H1 (cell line): ENCODE measurements at places on chromosomes 4 and X. TPM values are rescaled to one million over a fixed set of nuclear protein-coding genes. Genes with fewer than 3 reads are reported as not detected.

The EBP gene
- 143 and 145 TPM in 2 replicates for total RNA-seq

The ZNF157 gene
- total RNA-seq: 2.0 and 2.2 TPM in 2 replicates

The SLC38A5 gene
- 70.9 and 73.8 TPM in 2 replicates for total RNA-seq

DNA sequence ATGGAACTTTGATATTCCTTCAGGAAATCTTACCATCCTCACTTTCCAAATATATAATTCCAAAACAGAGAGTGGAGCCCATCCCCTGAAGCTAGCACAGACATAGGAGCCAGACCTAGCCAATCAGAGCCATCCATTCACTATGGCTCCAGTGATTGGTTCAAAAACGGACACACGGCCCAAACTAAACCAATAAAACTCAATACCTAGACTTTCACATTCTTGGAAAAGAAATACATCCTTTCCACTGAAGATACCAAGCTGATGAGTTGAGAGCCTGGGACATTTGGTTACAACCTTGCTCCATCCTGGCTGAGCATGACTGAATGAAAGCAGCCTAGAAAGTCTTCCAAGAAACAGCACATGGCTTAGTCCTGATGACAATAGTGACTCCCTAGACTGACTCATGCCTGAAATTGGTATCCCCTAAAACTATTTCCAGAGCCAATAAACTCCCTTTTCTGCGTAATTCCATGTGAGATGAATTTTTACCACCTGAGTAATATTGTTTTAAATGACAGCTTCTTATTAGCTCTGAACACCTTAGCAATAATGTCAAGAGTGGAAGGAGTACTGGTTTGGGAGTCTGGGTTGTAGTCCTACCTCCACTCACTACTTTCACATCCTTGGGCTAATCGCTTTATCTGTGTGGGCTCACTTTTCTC lies 189.6 kb upstream of the LNX1 start:
- no peaks in the 10 kb centered on the region for H3K36me3 ChIP-seq
- DNase-seq: no peak
- H3K27ac ChIP-seq: no peak overlapping the region
- no peaks in the 10 kb centered on the region for H3K4me1 ChIP-seq

DNA sequence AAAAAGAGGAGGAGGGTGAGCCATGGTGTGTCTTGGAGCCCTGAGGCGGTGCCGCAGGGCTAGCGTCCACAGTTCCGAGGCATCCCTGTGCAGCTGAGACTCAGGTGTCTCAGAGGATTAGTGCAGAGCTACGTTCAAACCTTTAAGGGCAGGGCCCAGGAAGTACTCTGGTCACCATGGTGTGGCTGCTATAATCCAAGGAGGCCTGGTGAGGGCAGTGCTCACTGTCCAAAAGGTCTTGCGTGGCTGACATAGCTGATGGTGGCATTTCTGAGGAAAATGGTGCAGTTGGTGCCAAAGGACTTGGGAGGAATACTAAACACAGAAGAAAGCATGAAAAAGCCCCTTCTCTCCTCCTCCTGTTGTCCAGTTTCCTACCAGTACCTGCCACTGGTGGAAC lies 146.9 kb downstream of the DCHS2 start:
- no peaks in the 10 kb centered on the region for H3K4me1 ChIP-seq
- no peak for DNase-seq
- no peaks in the 10 kb centered on the region for H3K36me3 ChIP-seq
- H3K4me3 ChIP-seq: no peak overlapping the region
- no peaks in the 10 kb centered on the region for H3K27me3 ChIP-seq
- H3K27ac ChIP-seq: no peak overlapping the region

DNA sequence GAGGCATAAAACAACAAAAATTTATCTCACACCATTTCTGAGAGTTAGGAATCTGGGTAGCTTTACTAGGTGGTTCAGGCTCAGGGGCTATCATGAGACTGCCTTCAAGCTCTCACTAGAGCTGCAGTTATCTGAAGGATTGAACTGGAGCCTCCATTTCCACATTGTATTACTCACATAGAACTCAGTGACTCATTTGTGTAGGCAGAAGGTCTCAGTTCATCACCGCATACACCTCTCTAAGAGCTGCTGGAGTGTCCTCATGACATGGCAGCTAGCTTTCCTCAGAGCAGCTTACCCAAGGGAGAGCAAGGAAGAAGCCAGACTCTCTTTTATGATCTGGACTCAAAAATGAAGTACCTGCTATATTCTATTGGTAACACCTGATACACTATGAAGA lies 389.2 kb downstream of the IQCM start:
- H3K4me1 ChIP-seq: no peaks in the 10 kb centered on the region
- no peak for DNase-seq
- H3K4me3 ChIP-seq: no peak overlapping the region
- no peaks in the 10 kb centered on the region for H3K36me3 ChIP-seq
- H3K27ac ChIP-seq: no peak overlapping the region

GRCh38 chr4:136831553-136831952 lies 700.7 kb downstream of the PCDH18 start:
- no peak overlapping the region for H3K4me3 ChIP-seq
- H3K36me3 ChIP-seq: no peaks in the 10 kb centered on the region
- no peaks in the 10 kb centered on the region for H3K27me3 ChIP-seq
- no peaks in the 10 kb centered on the region for H3K4me1 ChIP-seq
- no peak overlapping the region for H3K27ac ChIP-seq

- H3K4me3 ChIP-seq: no peak overlapping the region
- H3K4me1 ChIP-seq: no peaks in the 10 kb centered on the region
- H3K36me3 ChIP-seq: no peaks in the 10 kb centered on the region
- H3K27ac ChIP-seq: no peak overlapping the region
- no peaks in the 10 kb centered on the region for H3K27me3 ChIP-seq
These were observed 20.9 kb upstream of the PRMT9 start for GRCh38 chr4:147704846-147705245.

- H3K27ac ChIP-seq: no peak overlapping the region
- H3K4me1 ChIP-seq: no peaks in the 10 kb centered on the region
- H3K27me3 ChIP-seq: no peaks in the 10 kb centered on the region
- no peak overlapping the region for H3K4me3 ChIP-seq
- DNase-seq: no peak
These were observed 59.8 kb downstream of the ATOH1 start for GRCh38 chr4:93888308-93888707.

- H3K4me3 ChIP-seq: no peak overlapping the region
- DNase-seq: no peak
- no peaks in the 10 kb centered on the region for H3K27me3 ChIP-seq
- H3K36me3 ChIP-seq: peaks cover 19% of the 10 kb centered on the region
- H3K4me1 ChIP-seq: no peaks in the 10 kb centered on the region
- no peak overlapping the region for H3K27ac ChIP-seq
These were observed 79.2 kb downstream of the USP9X start for GRCh38 chrX:41164449-41164848.

DNA sequence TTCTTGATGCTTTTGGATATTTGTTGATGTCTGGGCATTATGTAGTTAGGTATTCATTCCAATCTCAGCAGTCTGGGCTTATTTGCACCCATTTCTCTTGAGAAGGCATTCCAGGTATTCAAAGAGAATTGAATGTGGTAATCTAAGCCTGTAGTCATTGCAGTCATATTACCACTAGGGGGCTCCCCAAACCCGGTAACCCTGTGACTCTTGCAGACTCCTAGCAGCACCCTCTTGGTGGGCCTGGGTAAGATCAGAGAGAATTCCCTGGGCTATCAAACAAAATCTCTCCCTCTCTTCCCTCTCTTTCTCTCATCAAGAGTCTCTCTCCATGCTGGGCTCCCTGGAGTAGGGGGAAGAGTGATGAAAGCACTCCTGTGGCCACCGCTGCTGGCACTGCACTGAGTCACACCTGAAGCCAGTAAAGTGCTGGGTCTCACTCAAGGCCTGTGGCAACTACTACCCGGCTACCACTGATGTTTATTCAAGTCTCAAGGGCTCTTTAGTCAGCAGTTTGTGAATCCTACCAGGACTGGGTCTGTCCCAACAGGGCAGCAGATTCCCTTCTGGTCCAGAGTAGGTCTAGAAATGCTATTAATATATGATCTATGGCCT lies 187.7 kb upstream of the NUDT10 start:
- no peaks in the 10 kb centered on the region for H3K36me3 ChIP-seq
- no peak overlapping the region for H3K27ac ChIP-seq
- H3K4me3 ChIP-seq: no peak overlapping the region
- no peaks in the 10 kb centered on the region for H3K27me3 ChIP-seq

DNA sequence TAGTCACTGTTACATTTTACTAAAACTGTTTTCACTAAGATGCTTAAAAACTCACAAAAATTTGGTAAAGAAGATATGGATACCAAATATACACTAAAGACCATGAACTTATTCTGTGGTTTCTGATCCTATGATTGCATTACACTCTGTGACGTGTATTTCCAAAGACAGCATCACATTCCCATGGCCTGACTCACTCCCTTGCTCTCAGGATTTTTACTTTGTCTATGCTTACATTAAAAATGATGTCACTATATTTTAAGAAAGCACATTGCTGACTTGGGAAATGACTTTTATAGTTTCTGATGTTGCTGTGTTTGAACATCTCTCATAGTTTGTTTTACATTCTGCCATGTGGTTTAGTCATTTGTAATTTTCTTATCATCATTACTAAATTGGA lies 327.9 kb upstream of the MAGEB18 start:
- H3K4me3 ChIP-seq: no peak overlapping the region
- no peak overlapping the region for H3K27ac ChIP-seq
- no peaks in the 10 kb centered on the region for H3K27me3 ChIP-seq
- DNase-seq: no peak
- no peaks in the 10 kb centered on the region for H3K36me3 ChIP-seq
